ENCODE measurements at places on chromosomes 12 and 14.

- no peak for DNase-seq
Observed at GRCh38 chr14:61494018-61494417, 172.6 kb downstream of the PRKCH start.

DNA sequence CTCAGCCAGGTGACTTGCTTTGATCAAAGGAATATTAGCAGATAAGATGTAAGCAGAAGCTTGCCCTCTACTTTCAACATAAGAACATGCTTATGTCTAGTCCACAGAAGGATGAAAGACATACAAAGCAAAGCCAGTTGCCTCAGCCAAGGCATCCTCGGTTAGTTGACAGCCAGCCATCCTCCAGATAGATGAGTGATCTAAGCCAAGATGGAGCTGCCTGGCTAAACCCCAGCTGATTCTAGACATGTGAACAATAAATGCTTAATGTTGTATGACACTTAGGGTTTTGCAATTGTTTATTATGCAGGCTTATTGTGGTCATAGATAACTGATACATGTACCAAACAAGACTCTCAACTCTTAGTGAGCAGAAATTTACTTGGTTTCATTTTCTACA is 157.6 kb upstream of the TMTC2 start:
- DNase-seq = no peak

DNA sequence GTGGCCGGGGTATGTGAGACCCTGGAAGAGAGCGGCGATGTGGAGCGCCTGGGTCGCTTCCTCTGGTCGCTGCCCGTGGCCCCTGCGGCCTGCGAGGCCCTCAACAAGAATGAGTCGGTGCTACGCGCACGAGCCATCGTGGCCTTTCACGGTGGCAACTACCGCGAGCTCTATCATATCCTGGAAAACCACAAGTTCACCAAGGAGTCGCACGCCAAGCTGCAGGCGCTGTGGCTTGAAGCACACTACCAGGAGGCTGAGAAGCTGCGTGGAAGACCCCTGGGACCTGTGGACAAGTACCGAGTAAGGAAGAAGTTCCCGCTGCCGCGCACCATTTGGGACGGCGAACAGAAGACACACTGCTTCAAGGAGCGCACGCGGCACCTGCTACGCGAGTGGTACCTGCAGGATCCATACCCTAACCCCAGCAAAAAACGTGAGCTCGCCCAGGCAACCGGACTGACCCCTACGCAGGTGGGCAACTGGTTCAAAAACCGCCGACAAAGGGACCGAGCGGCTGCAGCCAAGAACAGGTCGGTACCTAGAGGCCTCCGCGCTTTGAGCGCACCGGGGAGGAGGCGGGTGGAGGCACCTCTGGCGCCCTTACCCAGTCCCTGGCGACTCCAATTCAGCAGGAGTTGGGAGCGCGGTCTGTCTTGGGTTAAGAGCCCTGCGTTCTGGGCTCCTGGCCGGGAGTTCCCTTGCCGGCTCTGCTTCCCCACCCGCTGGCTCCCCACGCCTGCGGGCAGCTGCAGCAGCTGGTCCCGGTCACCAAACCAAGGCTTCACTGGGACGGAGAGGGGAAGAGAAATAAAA is 700 bp downstream of the SIX6 start:
- DNase-seq = no peak

GRCh38 chr14:37650356-37651037 is 55.1 kb downstream of the TTC6 start:
- no peak for DNase-seq

DNA sequence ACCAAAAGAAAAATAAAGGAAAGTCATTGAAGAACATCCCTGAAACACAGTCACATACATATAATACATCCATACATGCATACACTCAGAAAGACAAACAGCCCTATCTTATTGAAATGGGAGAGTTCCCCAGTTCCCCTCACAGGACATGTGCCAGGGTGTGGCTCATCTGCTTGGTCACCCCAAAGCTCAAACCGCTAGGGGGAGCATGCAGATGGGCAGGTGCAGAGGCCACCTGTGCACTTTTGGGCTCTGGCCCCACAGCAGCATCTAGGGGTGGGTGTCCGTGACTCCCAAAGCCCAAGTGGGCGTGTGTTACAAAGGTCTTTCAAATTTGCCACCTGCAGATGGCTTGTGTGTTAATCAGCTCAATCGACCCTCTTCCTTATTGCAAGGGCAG is 75.2 kb downstream of the CMAS start:
- DNase-seq = no peak

DNA sequence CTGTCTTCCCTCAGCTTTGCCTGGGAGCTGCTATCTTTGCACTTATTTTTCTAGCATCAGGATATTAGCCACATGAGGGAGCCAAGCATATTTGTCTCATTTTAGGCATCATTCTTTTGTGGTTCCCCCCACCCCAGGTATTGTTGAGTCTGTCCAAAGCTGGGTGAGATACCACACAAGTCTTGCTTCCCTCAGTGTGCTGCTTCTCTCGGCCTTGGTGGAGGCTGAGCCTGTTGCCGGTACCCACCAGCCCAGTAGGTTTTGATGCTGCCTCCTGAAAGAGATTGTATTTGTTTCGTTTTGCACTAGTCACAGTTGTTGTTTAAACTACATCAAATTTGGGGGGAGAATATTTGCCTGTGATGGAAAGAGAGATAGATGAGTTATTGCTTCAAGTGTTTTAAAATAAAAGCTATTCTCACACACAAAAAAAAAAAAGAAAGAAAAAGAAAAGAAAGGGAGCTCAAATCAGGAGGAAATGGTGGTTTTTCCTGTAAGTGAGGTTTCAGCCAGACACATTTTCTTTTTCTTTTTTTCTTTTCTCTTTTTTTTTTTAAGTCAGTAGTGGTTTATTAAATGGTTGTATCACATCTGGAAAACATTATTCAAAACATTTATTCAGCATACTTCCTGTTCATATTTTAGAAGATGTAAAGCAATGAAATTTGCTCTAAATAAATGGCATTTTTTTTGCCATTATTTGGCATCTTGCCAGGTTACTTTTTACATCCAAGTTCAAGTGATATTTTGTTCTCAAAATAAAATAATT is 58.5 kb downstream of the SLC4A8 start:
- DNase-seq = no peak

- no peak for DNase-seq
Observed at GRCh38 chr12:103841690-103842584, 903 bp upstream of the NT5DC3 start.

GRCh38 chr12:41769810-41770209 is 374.9 kb downstream of the GXYLT1 start:
- DNase-seq = no peak

GRCh38 chr14:98953551-98954348 is 318.2 kb downstream of the BCL11B start:
- peak; percentile 33 for DNase-seq

GRCh38 chr12:91364471-91365184 is 182.0 kb upstream of the DCN start:
- DNase-seq = no peak

- no peak for DNase-seq
Observed at GRCh38 chr12:79053394-79053793, 188.8 kb downstream of the SYT1 start.

DNA sequence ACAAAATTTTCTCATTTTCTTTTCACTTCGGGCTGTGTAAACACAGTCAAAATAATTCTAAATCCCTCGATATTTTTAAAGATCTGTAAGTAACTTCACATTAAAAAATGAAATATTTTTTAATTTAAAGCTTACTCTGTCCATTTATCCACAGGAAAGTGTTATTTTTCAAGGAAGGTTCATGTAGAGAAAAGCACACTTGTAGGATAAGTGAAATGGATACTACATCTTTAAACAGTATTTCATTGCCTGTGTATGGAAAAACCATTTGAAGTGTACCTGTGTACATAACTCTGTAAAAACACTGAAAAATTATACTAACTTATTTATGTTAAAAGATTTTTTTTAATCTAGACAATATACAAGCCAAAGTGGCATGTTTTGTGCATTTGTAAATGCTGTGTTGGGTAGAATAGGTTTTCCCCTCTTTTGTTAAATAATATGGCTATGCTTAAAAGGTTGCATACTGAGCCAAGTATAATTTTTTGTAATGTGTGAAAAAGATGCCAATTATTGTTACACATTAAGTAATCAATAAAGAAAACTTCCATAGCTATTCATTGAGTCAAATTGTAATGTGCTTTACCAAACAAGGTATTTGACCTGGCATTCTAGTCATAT is 4.8 kb downstream of the CDKN1B start:
- DNase-seq = no peak

GRCh38 chr12:6053541-6053940 is 70.9 kb downstream of the VWF start:
- peak; percentile 77 for DNase-seq

DNA sequence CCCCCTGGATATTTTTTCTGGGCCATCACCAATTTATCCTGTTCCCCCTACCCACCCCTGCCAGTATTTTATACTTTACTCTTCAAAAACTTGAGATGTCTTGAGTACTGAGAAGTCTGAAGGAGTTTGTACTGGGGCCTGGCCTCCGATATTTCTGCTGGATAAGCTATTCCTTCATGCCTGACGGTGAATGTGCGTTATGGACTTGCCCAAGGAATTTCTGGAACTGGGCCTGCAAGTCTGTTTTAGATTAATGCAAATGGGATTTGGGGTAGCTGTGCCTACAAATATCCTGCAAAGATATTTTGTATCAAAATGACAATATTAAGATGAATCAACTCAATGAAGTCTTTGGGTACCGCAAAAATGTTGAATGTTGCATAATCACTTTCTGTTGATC is at the start of gene PTCSC3:
TSS of gene PTCSC3 (minus strand) at position 199 of the 400 bp plus-strand sequence.
- DNase-seq = no peak

- DNase-seq = no peak
Observed at GRCh38 chr12:10243818-10244520, 31.3 kb downstream of the GABARAPL1 start.

DNA sequence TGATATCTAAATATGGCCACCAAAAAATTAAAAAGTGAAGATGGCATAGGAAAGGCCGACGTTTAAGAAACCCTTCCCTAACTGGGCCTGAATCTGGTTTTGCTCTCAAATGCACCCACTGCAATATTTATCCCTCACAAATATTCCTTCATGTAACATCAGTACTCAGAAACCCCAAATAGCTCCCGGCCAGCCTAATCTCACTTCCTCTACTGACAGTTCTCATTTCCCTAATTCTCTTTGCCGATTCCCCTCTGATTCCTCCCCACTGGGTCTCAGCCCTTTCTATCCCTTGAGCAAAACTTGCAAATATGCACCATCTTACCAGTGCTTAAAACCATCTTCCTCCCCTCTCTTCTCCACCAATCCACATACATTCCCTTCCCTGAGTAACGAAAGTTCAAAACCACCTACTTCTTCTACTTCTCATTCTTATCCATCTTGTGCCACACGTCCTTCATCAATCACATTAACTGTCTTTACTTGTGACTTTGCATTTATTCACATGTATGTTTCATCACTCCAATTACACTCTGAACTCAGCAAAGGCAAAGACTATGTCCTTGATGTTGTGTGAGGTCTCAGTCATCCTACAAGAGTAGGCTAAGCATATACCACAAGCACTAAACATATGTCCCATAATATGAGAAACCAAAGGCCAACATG is 23.1 kb downstream of the KCNK10 start:
- no peak for DNase-seq

- no peak for DNase-seq
Observed at GRCh38 chr12:38110026-38110699, 206.4 kb upstream of the ALG10B start.

- no peak for DNase-seq
Observed at GRCh38 chr14:61751475-61751989, 10.7 kb upstream of the SNAPC1 start.

- no peak for DNase-seq
Observed at GRCh38 chr14:76304536-76305267, 71.2 kb upstream of the ESRRB start.

DNA sequence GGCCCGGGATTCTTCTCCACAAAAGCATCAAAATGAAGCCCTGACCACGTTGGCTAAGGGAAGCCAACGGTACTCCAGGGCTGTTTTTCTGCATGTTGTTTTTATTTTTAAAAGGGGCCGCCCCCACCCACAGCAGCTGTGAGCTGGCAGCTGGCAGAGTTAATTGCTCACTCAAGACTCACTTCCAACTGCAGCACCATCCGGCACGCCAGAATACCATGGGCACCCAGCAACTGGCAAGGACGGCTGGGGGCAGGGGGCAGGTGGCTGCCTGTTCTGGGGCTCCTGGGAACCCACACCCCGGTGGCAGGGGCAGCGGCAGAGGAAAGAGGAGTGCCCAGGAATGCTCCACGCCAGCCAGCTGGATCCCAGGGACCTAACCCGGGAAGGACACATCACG is 44.3 kb downstream of the NCOR2 start:
- DNase-seq = no peak

DNA sequence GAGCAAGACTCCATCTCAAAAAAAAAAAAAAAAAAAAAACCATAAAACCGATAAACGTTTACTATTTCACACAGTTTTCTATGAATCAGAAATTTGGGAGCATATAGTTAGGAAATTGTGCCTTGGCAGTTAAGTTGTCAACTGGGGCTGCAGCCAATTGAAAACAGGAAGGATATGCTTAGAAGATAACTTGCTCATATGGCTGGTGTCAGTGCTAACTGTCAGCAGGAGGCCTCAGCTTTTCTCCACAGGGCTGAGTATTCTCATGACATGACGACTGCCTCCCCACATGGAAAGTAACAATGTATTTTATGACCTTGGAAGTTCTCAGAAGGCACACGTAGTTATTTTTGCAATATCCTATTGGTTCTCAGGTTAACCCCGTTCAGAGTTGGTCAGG is 29.6 kb upstream of the OR5AU1 start:
- DNase-seq = peak; percentile 77

- no peak for DNase-seq
Observed at GRCh38 chr12:74514098-74514872, 23.4 kb upstream of the ATXN7L3B start.

- DNase-seq = peak; percentile 32
Observed at GRCh38 chr14:53963320-53964227, 6.9 kb upstream of the BMP4 start.

GRCh38 chr14:49114161-49114893 is 471.9 kb downstream of the RPS29 start:
- no peak for DNase-seq

DNA sequence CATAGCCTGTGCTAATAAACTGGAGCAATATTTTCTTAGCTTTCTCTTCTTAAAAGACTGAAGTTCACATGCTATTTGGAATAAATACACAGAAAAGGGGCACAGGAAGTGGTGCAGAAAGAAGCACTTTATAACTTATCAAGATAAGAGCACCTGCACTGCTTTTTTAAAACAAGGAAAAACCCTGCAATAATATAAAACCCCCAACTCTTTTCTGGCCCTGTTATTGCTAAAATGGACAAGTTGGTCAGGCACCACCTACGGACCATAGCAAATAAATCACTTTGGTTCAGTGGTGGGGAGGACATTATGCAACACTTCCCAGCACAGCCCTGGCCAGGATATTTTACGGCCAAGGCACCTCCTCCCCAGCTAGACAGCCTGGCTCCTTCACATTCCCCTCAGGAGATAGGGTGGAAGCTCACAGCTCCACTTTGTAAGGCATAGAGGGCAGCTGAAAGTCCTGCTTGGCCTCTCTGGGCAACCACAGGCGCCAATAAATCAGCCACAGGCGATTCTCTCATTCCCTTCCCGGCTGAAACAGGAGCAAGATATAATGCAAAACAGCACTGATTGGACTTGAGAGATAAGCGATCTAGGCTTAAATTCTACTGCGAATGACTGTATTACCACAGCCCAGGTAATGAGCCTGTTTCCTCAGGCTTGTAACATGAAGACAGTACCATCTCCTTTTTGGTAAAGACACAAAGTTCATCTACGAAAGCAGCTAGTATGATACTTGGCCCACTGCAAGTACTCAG is 2.0 kb downstream of the ZBTB25 start:
- DNase-seq = peak; percentile 86

GRCh38 chr14:93059917-93060545 is 55.7 kb downstream of the ITPK1 start:
- DNase-seq = no peak

- DNase-seq = peak; percentile 41
Observed at GRCh38 chr14:35332517-35333263, 40.5 kb downstream of the PSMA6 start.

GRCh38 chr12:41032386-41032785 is 155.7 kb upstream of the PDZRN4 start:
- DNase-seq = no peak
